ENCODE measurements at places on chromosomes 3 and 15. TPM values are rescaled to one million over a fixed set of nuclear protein-coding genes. Genes with fewer than 3 reads are reported as not detected.
A peak's percentile ranks its signal among the peaks of the same experiment; 100 is the strongest.

The EAF2 gene
- polyA plus RNA-seq: 7.4 TPM

The SEMA3B gene
- polyA plus RNA-seq: 21.1 TPM

The DAZL gene
- not detected for polyA plus RNA-seq

The VWA5B2 gene
- polyA plus RNA-seq: 0.11 TPM

The NTRK3 gene
- polyA plus RNA-seq: 0.53 TPM

DNA sequence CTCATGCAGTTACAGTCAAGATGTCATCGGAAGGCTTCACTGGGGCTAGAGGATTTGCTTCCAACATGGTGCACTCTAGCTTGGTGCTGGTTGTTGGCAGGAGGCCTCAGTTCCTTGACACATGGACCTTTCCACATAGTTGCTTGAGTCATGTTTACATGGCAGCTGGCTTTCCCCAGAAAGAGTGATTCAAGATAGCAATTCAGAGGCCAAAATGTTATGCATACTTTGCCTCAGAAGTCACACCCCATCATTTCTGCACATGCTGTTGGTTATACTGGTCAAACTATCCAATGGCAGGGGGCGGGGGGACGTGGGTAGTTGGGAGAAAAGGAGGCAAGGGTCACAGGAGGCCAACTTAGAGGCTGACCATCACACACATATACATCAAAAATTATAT, 58.7 kb downstream of the FOXB1 start:
- DNase-seq: no peak

GRCh38 chr3:129441782-129442181, 1.8 kb downstream of the IFT122 start:
- DNase-seq: peak; percentile 40

DNA sequence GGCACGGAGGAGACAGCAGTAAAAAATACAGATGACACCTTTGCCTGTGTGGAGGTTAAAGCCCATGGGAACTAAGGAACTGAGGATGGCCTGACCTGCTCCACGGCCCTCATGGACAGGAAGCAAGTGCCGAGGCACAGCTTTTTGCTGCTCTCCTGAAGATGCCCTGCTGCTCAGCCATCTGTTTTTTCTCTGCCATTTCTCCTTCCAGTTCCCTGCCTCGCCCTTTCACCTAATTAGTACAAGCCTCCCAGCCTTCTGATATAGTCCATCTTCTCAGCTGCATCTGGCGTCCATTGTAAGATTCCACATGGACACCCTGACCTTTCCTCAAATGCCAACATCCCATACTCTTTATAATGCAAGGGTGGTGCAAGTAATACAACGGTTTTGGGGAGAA, 11.8 kb upstream of the CXCR6 start:
- no peak for DNase-seq

- no peak for DNase-seq
Observed at GRCh38 chr3:191761906-191762305, 300.9 kb downstream of the PYDC2 start.

DNA sequence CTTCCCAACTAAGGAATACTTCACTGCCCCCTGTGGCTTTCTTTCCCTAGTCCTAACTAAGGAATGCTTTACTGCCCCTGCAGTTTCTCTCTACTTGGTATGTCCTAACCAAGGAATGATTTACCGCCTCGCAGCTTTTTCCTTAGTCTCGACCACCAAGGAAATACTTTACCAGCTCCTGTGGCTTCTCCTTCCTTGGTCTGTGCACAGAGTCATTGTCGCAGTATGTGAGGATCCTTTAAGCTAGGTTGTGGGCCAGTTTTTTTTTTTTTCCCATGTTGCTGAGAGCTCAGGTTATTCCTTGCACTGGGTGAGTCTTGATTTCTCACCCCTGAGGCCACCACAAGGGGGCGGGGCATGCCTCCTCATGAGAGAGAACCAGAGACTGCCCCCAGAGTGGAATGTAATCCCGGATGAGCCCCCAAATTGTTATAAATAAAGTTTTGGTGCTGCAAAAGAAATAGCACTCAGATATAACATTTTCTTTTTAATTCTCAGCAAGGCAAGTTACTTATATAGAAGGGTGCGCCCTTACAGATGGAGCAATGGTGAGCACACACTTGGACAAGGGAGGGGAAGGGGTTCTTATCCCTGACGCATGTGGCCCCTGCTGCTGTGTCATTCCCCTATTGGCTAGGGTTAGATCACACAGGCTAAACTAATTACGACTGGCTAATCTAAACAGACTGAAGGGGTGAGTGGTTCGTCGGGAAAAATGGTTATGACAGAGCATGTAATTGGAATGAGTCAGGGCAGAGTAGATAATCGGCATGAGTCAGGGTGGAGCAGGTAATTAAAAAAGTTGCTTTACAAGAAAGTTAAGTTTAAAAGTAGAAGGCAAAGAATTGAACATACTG, 27.0 kb downstream of the NDUFB4 start:
- DNase-seq: no peak

- no peak for DNase-seq
Observed at GRCh38 chr3:16885593-16886302, 993 bp downstream of the PLCL2 start.

DNA sequence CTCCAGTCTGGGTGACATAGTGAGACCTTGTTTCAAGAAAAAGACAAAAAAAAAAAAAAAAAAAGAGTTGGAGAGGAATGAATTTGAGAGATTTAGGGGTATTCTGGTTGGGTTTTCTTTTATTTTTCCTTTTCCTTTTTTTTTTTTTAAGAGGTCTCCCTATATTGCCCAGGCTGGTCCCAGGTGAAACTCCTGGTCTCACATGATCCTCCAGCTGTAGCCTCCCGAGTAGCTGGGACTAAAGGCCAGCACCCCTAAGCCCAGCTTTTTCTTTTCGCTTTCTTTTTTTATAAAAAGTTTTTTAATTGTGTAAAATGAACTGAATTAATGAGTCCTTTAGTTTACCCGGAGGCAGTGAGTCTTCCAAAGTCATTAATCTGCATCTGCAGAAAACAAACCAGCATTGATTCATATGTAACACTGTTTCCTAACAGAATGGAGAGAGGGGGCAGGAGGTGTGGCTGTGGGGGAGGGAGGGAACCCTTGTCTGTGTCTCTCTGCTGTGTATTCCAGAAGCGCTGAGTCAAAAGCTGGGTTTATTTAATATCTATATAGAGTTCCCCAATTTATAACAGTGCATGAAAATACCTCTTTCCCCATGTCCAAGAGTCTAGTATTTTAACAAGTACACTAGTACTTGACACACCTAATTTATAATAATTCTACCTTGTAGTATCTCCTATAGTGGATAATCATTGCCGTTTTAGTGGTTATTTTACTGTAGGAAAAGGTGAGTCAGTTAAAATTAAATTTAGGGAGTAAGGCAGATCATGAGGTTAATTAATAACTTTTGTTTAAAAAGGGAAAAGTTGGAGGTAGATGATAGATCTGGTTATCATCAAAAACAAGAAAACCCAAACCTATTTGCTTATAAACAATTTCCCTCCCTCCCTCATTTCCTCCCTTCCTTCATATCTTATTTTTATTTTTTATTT, 2.6 kb upstream of the DPPA4 start:
- no peak for DNase-seq

DNA sequence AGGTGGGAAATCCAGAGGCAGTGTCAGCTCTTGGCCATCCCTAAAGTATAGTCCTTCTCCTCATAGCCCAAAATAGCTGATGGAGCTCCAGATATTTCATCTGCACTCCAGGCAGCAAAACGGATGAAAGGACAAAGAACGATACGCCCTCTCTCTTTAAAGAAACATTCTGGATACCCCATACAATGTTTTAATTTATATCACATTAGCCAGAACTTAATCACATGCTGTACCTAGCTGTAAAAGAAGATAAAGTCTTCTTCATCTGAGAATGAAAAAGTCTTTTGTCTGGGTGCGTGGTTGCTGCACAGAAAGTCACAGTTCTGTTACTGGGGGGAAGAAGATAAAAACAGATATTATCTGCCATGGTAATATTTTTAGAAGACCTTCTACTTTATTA, 4.3 kb upstream of the SHC4 start:
- DNase-seq: no peak

- DNase-seq: no peak
Observed at GRCh38 chr15:99239545-99240198, 9.7 kb downstream of the TTC23 start.

DNA sequence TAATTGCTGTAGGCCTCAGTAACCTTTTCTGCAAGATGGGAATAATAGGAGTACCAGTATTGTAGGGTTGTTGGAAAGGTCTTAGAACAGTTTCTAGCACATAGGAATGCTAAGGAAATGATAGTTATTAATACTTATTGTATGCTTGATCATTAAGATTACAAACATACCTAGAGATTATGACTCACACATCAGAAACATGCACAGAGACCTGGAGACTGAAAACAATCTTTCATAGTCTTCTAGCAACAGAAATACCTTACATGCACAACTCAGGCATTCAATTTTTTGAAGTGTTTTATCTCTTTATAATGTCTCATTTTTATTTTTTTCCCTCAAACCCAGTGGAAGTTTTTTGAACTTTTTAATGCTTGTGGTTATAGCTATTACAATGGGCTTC, 104.4 kb upstream of the ZBTB20 start:
- DNase-seq: no peak

DNA sequence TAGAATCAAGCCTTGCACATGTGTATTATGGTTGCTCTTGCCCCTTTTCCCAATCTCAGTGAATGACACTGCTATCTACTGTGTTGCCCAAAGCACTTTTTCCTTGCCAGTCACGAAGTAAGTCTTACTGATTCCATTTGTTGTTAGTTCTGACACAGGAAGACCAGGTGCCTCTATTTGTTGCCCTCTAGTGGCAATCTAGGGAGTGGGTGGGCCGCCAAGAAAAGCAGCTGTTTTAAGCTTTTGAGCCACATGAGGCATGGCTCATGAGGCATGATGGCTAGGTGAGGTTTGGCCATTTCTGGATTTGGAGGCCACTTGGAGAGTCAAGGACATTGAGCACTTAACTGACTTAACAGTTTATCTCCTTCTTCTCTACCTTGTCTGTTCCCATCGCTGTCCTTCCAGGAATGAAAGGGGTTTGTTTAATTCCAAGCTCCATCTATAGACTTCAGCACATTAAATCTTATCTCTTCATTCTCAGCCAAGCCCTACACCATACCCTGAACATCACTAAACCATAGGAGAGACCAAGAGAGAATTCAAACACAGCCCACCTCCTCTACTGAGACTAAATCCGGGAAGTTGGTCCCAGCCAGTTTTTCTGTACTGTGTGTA, 103.1 kb downstream of the HCN4 start:
- no peak for DNase-seq

- DNase-seq: no peak
Observed at GRCh38 chr3:32946973-32947788, 4.3 kb upstream of the CCR4 start.

DNA sequence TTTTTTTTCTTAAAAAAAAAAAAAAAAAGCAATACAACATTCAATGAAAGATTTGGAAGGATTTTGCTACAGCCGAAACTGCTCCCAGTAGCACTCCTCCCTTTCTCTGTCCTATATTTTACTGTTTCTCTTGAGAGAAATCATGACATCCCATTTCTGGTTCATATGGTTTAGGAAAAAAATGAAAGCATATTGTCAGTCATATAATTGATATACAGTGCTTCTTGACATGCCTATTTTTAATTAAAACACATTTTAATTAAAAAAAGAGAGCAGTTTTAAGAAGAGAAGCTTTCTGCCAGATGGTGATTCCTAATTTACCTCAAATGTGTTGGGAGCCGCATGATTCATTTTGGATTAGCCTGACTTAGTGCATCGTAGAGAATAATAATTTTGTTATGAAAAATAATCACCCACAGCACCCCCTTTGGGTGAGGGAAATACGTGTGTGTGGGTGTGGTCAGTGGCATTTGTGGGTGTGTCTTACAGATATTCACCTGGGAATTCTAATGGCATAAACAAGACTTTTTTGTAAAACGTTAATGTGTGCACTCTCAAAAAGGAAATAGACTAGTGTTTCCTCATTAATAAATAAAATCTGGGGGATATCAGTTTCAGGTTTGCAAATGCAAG, 544.5 kb downstream of the MFSD1 start:
- no peak for DNase-seq

DNA sequence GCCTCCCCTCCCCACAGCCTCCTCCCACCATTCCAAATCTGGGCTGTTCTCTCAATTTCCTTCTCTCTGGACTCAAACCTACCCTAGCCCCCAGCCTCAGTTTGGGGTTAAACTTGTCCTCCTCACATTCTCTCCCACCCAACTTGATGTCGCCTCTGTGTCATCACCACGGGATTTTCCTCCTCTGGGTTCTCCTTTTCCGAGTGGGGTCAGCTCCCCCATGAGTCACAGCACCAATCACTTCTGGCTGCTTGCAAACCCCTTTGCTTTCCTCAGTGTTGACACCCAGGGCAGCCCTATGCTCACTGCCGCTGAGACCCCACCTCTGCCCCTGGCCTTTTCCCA, 451 bp downstream of the CCR5AS start:
- DNase-seq: no peak

- no peak for DNase-seq
Observed at GRCh38 chr3:193686665-193687483, 93.9 kb downstream of the OPA1 start.

- no peak for DNase-seq
Observed at GRCh38 chr3:66361356-66361755, 139.5 kb downstream of the LRIG1 start.

GRCh38 chr15:51751697-51752683, 593 bp downstream of the TMOD2 start:
- no peak for DNase-seq

GRCh38 chr3:72625602-72626337, 222.5 kb downstream of the SHQ1 start:
- no peak for DNase-seq

DNA sequence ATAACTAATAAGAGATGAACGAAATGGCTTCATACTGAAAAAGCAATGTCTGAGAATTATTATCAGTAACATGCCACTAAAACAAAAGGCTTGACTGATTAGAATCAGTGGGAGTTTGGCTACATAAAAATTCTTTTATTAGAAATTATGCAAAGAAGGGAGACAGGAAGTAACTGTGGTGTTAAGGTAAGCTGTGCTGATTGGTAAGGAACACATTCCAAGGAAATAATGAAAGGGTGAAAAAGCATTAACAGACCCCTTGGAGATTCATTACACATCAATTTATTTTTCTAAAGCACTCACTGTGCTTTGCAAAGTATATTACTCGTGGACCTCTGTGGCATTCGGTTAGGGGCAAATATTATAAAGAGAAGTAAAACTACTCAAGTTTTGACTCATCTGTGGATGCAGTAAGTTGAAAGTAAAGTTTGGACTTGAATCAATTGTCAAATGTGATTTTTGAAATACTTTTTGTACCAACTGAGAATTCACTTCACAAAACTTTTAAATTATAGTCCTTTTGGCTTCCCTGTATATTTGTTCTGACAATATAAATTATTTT, 176.1 kb upstream of the ZPLD1 start:
- no peak for DNase-seq

DNA sequence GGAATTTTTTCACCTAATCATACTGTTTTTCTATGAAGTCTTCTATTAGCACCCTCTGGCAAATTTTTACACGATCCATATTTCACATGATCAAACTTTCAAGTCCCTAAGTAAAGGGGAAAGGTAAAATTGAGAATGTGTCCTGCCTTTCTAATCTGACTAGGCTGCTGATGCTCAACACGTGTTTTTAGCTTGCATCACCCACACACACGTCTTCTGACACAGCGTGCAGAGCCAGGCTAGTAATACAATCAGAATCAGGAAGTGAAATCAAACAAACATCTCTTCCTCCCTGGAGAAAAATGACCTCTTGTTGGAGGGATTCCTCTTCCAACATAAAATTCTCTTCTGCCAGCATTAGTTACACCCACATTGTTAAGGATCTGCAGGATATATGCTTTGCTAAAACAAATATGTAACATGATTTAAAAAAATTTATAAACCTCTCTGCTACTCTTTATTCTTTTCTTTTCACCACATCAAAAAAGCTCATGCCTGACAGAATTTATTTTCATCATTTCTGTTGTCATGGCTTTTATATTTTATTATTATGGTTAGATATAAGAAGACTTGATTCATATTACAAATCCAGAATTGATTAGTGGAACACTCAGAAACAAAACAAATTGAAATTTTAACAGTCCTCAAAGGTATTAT, 122.4 kb downstream of the RAP2B start:
- DNase-seq: no peak
